ENCODE measurements at places on chromosomes 4 and X.
A peak's percentile ranks its signal among the peaks of the same experiment; 100 is the strongest.

DNA sequence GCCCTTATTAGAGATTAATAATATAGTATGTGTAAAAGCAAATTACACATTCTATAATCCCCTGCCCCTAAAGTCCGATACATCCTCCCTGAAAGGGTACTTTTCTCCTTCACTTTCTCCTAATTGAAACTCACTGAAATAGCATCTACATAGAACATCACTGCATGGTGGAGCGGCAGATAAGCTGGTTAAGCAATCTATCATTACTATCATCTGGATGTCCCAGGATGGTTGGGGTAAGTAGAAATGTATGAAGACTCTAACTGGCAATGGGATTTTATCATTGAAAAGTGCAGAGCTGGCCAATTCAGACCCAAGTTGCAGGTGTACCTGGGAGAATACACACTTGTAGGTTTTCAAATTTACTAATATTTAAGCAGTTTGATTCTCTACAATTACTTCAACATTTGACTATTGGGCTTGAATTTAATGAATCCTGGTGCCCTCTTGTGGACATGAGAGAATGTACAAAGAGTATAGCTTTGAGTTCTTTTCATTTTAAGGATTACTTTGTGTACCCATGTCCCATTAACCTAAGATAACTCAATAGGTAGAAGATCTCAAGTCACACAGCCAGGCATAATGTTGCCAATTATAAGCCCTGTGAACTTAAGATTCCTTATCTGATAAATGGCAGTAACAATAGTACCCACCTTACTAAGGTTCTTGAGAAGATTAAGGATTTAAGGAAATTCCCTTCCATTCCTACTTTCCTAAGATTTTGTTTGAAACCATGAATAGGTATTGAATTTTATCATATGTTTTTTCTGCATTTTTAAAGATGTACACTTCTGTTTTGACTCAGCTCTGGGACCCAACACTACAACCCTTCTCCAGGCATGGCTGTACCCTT lies 69.8 kb downstream of the SHROOM3 start:
- H3K36me3 ChIP-seq = no peaks in the 10 kb centered on the region
- DNase-seq = no peak
- no peaks in the 10 kb centered on the region for H3K4me1 ChIP-seq
- no peaks in the 10 kb centered on the region for H3K27me3 ChIP-seq

- no peak for DNase-seq
- no peak overlapping the region for H3K27ac ChIP-seq
- H3K36me3 ChIP-seq = no peaks in the 10 kb centered on the region
- H3K4me3 ChIP-seq = no peak overlapping the region
- H3K4me1 ChIP-seq = no peaks in the 10 kb centered on the region
Measured at GRCh38 chr4:42927946-42928345, 35.4 kb downstream of the GRXCR1 start.

DNA sequence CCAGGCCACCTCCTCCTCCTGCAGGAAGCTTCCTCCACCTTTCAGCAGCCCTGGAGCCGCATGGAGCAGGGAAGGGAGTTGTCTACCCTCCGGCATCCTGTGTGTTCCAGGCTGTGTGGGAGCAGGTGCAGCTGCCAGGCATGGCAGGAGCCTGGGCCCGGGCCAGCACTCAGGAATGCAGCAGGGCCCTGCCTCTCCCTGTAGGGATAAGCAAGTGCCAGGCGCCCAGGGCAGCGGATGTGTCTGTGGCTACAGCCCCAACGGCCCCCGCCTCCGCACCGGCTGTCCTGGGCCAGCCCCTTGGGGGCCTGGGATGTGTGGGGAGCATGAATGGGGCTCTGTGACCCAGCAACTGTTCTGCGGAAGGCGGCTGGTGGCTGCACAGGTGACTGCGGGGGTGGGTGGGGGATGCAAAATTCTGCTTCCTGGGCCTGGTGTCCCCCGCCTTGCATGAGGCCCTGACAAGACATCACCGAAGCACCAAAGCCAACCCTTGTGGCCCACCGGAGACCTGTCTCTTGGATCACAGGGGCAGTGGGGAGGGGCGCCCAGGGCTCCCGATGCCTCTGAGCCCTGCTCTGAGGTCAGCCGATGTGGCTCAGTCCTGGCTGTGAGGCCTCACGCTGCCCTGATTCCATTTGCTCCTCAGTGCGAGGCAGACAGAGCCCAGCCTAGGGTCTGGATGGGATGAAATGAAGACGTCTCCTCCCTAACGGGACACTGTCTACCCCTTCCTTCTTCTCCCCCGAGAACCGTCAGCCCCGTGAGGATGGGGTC lies 1.4 kb upstream of the DOK7 start:
- no peaks in the 10 kb centered on the region for H3K27me3 ChIP-seq
- no peak overlapping the region for H3K4me3 ChIP-seq
- peaks cover 4% of the 10 kb centered on the region for H3K4me1 ChIP-seq
- no peak for DNase-seq

DNA sequence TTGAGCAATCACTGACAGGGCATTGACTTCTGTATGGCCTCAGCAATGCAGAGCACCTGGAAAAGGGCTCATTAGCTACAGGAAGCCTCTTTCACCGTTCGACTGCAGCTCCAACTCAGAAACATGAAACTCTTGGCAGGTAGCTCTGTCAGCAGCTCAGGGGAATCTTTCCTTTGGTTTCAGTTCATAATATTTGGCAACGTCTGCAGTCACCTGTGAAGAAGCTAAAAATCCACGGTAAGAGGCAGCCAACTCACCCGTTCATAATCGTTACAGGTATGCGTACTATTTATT lies 354.9 kb downstream of the CAMK2D start:
- H3K4me3 ChIP-seq = no peak overlapping the region
- no peaks in the 10 kb centered on the region for H3K4me1 ChIP-seq
- H3K27me3 ChIP-seq = no peaks in the 10 kb centered on the region
- no peak for DNase-seq

- H3K36me3 ChIP-seq = no peaks in the 10 kb centered on the region
- no peaks in the 10 kb centered on the region for H3K4me1 ChIP-seq
- H3K4me3 ChIP-seq = no peak overlapping the region
- no peak for DNase-seq
- H3K27ac ChIP-seq = no peak overlapping the region
Measured at GRCh38 chrX:10564484-10564883, 55.9 kb downstream of the MID1 start.

- DNase-seq = no peak
- H3K27me3 ChIP-seq = no peaks in the 10 kb centered on the region
- H3K4me3 ChIP-seq = no peak overlapping the region
- no peaks in the 10 kb centered on the region for H3K36me3 ChIP-seq
- H3K4me1 ChIP-seq = no peaks in the 10 kb centered on the region
Measured at GRCh38 chr4:165464376-165464775, 85.6 kb downstream of the CPE start.

- peaks cover 15% of the 10 kb centered on the region for H3K4me1 ChIP-seq
- peak overlapping the region; percentile 70 for H3K27ac ChIP-seq
- no peaks in the 10 kb centered on the region for H3K27me3 ChIP-seq
- no peak overlapping the region for H3K4me3 ChIP-seq
- DNase-seq = peak; percentile 73
Measured at GRCh38 chr4:52869196-52869595, 7.1 kb downstream of the RASL11B start.

DNA sequence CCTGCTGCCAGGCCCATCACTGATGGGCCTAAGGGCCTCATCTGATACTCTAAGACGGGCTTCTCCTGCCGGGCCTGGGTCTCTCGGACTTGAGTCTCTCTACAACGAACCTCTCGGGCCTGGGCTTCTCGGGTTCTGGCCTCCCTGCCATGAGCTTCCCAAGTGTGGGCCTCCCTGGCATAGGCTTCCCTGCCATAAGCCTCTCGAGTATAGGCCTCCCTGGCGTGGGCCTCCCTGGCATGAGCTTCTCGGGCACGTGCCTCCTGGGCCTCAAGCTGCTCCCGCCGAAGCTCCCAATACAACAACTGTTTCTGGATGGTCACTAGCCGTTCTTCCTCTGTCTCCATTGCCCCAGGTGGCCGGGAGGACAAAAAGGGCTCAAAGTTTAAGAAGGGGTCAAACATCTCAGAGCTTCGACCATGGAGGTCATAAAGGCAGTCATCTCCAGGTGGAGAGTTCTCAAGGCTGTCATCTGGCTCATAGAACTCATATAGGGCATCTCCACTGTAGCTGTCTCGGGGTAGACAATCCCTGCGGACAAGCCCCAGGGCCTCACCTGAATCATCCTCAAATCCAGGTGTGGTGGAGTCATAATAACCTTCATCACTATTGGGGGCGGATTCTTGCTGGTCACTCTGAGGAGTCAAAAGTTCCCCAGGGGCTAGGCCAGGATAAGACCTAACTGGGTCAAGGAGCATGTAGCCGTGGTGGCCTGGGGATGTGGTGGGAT lies 14.1 kb downstream of the AMER1 start:
- no peak overlapping the region for H3K27ac ChIP-seq
- no peak overlapping the region for H3K4me3 ChIP-seq
- H3K36me3 ChIP-seq = no peaks in the 10 kb centered on the region
- no peaks in the 10 kb centered on the region for H3K27me3 ChIP-seq

GRCh38 chr4:175758050-175759024 lies 53.7 kb downstream of the GPM6A start:
- no peaks in the 10 kb centered on the region for H3K4me1 ChIP-seq
- no peak overlapping the region for H3K4me3 ChIP-seq
- no peaks in the 10 kb centered on the region for H3K27me3 ChIP-seq
- H3K36me3 ChIP-seq = no peaks in the 10 kb centered on the region
- DNase-seq = no peak

DNA sequence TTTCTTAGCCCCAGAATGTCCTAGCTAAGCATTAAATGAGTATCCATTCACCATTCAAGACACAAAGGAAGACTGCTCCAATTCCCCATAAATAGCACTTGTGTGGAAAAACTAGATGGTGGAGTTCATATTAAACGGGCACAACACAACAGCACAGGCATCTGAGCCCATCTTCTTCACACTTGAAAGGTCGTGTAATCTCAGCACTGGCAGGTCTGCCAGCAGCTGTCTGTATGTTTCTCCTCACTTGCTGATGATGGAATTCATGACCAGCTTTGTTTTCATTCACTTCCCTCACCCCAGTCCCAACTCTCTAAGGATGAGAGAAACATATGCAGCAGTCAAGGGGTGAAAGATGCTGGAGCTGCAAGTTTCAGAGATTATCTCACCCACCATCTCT lies 148.7 kb downstream of the AFAP1 start:
- no peak overlapping the region for H3K27ac ChIP-seq
- no peak for DNase-seq
- no peaks in the 10 kb centered on the region for H3K4me1 ChIP-seq

- no peak for DNase-seq
- H3K27ac ChIP-seq = no peak overlapping the region
- H3K4me1 ChIP-seq = no peaks in the 10 kb centered on the region
- H3K27me3 ChIP-seq = no peaks in the 10 kb centered on the region
- no peak overlapping the region for H3K4me3 ChIP-seq
- no peaks in the 10 kb centered on the region for H3K36me3 ChIP-seq
Measured at GRCh38 chr4:172995161-172995560, 173.4 kb upstream of the GALNT7 start.

DNA sequence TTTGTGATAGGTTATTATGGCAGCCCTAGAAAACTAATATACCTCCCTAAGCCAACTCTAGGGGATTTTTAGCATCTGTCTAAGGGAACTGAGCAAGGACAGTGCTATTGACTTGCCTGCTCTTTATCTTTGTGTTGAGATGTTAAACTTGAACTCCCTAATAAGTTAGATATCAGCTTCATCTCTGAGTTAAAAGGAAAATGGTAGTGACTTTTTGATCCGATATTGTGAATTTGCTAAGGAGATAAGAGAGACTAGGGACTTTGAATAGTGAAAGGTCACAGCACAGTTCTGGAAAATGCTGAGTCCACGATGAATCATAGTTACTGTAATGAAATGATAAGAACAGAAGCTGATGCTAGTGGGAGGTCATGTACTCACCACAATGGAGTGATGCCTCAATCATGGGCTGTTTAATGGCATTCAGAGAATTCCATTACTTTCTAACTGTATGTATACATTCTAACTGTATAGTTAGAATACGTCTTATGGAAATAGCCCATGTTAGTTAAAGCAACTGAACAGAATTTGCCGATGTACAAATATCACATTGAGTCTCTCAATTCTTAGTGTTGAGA lies 147.2 kb downstream of the GLRA3 start:
- no peak for DNase-seq
- no peak overlapping the region for H3K27ac ChIP-seq
- no peak overlapping the region for H3K4me3 ChIP-seq
- H3K27me3 ChIP-seq = no peaks in the 10 kb centered on the region

DNA sequence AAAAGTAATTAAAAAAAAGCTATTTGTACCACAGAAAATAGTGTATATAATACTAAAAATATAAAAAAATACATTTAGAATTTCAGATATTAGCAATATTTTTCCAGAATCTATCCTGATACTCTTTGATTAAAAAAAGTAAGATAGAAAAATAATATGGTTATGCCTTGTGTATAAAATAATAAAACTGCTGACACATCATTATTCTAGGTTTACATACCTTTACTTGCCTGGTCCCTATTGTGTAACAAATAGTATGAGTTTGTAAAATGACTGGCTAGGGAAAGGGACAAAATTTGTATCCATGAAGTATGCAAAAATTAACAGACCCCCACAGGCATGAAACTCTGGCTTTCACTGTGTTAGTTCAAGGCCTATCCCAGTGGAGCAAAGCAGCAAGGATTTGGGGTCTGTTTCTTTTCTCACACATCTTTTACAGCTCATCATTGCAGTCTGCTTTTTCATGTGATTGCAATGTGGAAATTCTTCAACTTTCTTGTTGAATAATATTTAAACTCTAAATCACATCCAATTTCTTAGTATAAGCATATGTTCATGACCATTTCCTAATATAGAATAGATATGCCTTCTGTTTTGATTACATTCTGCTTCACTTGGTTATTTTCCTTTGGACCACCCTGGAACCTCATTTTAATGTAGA lies 136.7 kb upstream of the PCDH18 start:
- no peaks in the 10 kb centered on the region for H3K4me1 ChIP-seq
- H3K4me3 ChIP-seq = no peak overlapping the region
- no peak overlapping the region for H3K27ac ChIP-seq
- H3K36me3 ChIP-seq = no peaks in the 10 kb centered on the region

GRCh38 chr4:39104255-39104654 lies 42.2 kb downstream of the KLHL5 start:
- no peaks in the 10 kb centered on the region for H3K4me1 ChIP-seq
- no peak overlapping the region for H3K27ac ChIP-seq
- no peaks in the 10 kb centered on the region for H3K27me3 ChIP-seq
- H3K36me3 ChIP-seq = no peaks in the 10 kb centered on the region
- DNase-seq = no peak
- H3K4me3 ChIP-seq = no peak overlapping the region

DNA sequence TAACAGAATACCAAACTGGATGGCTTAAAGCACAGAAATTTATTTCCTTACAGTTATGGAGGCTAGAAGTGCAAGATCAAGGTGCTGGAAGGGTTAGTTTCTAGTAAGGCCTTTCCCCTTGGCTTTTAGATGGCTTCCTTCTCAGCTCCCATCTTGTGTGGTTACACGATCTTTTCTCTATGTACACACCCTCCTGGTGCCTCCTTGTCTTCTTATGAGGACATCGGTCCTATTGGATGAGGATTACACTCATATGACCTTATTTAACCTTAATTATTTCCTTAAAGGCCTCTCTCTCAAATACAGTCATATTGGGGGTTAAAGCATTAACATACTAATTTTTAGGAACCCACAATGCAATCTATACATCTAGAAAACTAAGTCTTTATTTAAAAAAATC lies 787.9 kb upstream of the GALNTL6 start:
- DNase-seq = no peak
- no peaks in the 10 kb centered on the region for H3K36me3 ChIP-seq
- H3K4me1 ChIP-seq = no peaks in the 10 kb centered on the region
- H3K27ac ChIP-seq = no peak overlapping the region

GRCh38 chr4:53191997-53192396 lies 173.9 kb downstream of the SCFD2 start:
- no peaks in the 10 kb centered on the region for H3K4me1 ChIP-seq
- no peak overlapping the region for H3K4me3 ChIP-seq
- H3K27ac ChIP-seq = no peak overlapping the region
- no peak for DNase-seq
